Smooth muscle cell of trachea (primary cell): ENCODE measurements at places on chromosomes 13 and 19. TPM values are rescaled to one million over a fixed set of nuclear protein-coding genes. Genes with fewer than 3 reads are reported as not detected.

CACNA1A gene
- 16.3 and 29.6 TPM in 2 replicates for total RNA-seq

PMIS2 gene
- not detected in 2 replicates for total RNA-seq

FFAR3 gene
- not detected in 2 replicates for total RNA-seq

MRPL57 gene
- 19.9 and 25.6 TPM in 2 replicates for total RNA-seq

CGB2 gene
- total RNA-seq, result not detected in 2 replicates

SHC2 gene
- 1.0 and 10.3 TPM in 2 replicates for total RNA-seq

PLIN4 gene
- total RNA-seq, result 0.73 and 8.9 TPM in 2 replicates

SRRM5 gene
- total RNA-seq, result 0.17 TPM in 1 of 2 replicates, not detected in the other

NLRP7 gene
- total RNA-seq, result under 0.01 TPM in 1 of 2 replicates, not detected in the other

ZMYM2 gene
- total RNA-seq, result 53.8 and 57.2 TPM in 2 replicates

ZSCAN1 gene
- total RNA-seq, result 0.83 TPM in 1 of 2 replicates, not detected in the other

CCDC169 gene
- total RNA-seq, result 4.1 and 6.7 TPM in 2 replicates

RHPN2 gene
- total RNA-seq, result 2.2 and 3.0 TPM in 2 replicates

NDUFS7 gene
- 63.7 and 92.6 TPM in 2 replicates for total RNA-seq

PDX1 gene
- total RNA-seq, result not detected in 2 replicates
